Stimulated activated CD8-positive, alpha-beta memory T cell treated with anti-CD3 and anti-CD28 coated beads, Interleukin-4, amount 100 ng/mL, for 4 hours (primary cell): ENCODE measurements at places on chromosomes 5 and 9.

GRCh38 chr9:121966706-121967105 lies 126.4 kb downstream of the TTLL11 start:
- no peak for DNase-seq

- DNase-seq: no peak
Observed at GRCh38 chr5:137622850-137623249, 113.0 kb downstream of the KLHL3 start.

DNA sequence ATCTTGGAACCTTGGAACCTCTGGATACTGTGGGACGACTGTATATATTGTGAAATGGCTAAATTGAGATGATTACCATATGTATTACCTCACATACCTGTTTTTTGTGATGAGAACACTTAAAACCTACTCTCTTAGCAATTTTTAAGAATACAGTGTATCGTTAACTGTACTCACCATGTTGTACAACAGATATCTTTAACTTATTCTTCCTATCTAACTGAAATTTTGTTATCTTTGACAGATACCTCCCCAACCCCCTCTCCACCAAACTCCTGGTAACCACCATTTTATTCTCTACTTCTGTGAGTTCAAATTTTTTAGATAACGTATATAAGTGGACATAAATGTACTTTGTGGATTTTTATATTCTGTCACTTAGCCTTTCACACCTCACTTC lies 126.5 kb downstream of the ZCCHC7 start:
- DNase-seq: no peak

GRCh38 chr9:5840788-5841187 lies 7.9 kb upstream of the ERMP1 start:
- no peak for DNase-seq

DNA sequence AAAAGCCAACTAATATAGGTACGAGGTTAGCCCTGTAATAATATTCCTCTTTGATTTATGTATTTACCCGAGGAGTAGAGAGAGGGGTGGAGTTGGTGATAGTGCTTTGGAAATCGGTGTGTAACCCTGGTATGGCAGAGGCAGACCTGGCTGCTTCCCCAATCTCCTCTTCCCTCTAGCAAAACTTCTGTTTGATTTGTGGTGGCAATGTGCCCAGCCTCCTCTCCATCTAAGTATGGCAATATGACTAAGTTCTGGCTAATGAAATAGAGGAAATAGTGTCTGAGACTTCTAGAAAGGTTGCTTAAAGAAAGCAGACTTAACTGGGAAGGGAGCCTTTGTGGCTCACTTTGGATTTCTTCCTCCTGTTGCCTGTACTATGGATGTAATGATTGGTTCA lies 491.1 kb downstream of the ENC1 start:
- DNase-seq: no peak

GRCh38 chr5:141223112-141223783 lies at the start of gene PCDHB14:
PCDHB14 (plus strand) TSS chr5:141223343; CDS start chr5:141223506, 163 bp downstream.
- no peak for DNase-seq

DNA sequence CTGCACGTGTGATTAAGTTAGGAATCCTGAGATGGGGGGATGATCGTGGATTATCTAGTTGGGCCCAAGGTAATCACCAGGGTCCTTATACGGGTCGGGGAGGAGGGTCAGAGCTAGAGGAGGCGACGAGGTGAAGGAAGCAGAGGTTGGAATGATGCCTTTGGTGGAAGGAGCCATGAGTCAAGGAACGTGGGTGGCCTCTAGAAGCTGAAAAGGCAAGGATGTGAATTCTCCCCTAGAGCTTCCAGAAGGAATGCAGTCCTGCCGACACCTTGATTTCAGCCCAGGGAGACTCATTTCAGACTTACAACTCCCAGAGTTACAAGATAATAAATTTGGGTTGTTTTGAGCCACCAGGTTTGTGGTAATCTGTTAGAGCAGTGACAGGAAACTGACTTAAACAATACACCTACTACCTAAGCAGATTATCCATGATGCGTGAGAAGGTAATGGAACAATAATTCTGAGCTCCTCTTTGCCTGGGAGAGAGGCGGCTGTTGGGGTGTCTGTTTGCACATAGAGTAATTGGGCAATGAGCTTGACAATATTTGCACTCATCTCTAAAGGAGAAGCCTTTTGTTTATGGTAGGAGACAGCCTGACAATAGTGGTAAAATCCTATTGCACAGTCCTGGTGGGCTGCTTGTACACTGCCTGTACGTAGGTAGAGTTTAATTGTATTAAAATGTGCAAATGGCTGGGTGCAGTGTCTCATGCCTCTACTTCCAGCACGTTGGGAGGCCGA lies 129.3 kb upstream of the IER5L start:
- DNase-seq: no peak

DNA sequence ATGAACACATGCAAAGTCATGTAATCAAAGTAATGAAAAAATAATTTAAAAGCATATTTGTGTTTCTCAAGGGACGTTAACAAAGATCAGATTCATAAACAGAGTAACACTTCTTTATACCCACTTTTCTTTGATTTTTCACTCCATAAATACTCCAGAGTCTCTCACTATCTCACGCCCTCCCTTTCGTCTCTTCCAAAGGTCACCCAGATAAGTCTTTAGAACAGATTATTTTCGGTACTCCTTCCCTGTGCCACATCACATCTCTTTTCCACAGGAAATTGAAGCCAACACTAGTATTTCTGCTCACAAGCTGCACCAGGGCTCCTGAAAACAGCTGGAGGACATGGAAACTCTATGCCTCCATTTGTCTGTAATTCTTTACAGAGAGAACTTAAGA lies 15.4 kb upstream of the ALDOB start:
- no peak for DNase-seq

GRCh38 chr5:165334201-165334600 lies 1828.8 kb downstream of the MAT2B start:
- DNase-seq: no peak

- DNase-seq: no peak
Observed at GRCh38 chr5:122316656-122317055, 4.6 kb downstream of the SNCAIP start.

DNA sequence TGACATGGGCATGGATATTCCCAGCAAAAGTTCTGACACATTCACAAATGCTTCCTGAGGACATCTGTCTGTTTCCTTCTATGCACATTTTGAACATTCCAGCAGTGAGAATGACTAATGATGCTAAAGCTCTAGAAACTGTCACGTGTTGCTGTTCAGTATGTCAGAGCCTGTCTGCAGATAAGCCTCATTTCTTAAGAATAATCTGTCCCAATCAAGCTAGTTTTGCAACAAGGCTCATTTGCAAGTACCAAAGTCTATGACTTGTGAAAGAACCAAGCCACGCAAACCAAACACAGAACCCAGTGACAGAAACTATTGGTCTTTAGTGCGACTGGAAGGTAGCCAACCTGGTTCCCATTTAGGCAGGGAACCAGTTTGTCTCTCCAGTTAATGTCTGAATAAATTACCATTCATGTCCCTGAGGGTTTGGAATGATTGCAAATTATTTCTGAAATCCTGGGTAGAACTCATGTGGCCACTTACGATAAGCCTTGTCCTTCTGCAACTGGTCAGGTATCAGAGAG lies 178.5 kb downstream of the C9orf152 start:
- no peak for DNase-seq

- no peak for DNase-seq
Observed at GRCh38 chr5:10423022-10423421, 18.7 kb upstream of the ROPN1L start.

DNA sequence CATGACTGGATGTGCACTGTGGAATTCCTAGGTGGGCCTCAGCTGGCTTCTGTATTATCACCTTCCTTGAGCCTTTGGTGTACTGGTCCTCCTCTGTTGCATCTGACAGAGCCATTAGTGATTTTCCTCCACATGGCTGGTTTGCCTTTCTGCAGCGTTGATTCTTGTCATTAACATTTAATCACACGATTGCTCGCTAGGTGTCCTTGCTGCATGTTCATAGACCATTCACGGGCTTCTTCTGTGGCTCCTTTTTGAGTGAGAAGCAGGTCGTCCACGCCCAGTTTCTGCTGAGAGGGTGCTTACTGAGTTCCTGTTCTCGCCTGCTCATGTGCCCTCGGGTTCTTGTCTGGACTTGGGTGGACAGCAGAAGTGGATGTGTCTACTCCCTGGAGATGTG lies 29.3 kb downstream of the ADAMTS16 start:
- DNase-seq: no peak

DNA sequence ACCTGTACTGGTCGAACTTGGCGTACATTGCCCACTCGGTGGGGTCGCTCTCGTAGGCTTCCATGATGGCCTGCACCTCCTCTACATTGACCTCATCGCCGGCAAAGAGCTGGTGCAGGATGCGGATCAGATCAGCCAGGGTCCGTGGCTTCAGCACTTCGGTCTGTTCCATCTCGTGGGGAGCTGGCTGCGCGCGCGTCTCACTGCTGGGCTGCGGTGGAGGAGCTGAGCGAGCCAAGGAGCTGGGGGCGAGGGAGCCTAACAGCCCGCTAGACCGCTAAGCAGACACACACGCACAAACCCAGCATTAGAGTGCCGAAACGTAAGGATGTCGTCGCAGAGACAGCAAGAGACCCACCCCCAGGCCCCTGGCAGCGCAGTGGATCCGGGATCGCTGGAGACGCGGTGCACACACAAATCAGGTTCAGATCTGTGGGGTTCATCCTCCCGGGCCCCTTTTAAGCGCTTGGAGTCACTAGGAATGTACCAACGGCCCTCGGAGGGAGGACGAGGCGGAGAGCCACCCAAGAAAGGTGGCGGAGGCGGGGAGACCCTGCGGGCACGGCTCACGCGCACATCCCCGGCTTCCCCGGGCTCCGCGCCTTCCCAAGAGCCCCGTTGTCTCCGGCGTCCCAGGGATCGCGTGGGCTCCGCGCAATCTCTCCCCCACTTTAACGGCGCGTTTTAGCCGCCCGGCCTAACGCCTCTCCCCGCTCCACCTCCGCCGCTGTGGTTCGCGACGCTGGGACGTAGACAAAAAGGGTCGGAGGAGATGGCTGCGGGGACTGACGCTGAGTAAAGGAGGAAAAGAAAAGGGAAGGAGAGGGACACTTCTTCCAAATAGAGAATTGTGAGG lies at the start of gene CDO1:
Gene CDO1, minus strand, starts transcription at position 434 of the 856 bp plus-strand sequence. Its CDS starts 262 bp downstream, at position 172.
- DNase-seq: no peak

DNA sequence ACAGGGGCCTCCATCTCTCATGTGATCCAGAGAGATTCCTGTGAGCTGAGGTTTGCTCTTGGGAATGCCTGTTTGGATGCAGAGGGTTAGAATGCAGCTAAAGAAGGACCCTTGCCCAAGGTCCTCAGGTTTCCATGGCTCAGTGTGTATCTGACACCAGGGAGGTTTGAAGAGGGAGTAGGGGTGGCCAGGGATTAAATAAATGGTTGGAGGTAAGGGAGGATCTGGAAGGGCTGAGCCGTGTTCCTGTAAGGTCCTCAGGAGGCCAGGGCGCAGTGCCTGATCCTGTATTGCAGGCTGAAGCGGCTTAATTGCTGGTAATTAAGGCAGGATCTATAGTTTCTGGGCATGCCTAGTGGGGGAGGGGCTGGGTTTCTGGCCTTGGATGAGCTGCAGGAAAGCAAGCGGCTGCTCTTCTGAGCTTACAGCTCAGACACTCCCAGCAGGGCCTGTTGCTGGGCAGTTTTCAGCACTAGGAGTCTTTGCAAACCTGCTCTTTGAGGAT lies 41.5 kb upstream of the MAP1B start:
- DNase-seq: no peak

- DNase-seq: no peak
Observed at GRCh38 chr9:124980431-124980830, 39.5 kb upstream of the GOLGA1 start.

DNA sequence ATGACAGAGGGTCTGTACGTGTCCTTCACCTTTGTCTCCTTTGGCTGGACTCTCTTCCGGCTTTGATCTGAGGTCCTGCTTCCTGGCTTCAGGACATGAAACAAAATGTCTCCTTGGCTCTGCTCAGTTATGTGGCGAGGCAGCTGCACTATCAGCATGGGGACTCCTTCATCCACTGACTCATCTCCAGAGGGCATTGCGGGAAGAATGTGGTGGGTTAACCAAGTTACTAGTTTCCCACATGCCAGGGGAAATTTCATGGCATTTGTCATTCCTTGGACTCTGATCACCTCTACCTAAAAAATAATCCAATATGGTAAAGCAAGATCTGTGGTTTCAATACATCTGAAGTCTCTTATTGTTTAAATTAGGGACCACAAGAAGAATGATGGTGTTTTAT lies 259.7 kb downstream of the MED10 start:
- no peak for DNase-seq

DNA sequence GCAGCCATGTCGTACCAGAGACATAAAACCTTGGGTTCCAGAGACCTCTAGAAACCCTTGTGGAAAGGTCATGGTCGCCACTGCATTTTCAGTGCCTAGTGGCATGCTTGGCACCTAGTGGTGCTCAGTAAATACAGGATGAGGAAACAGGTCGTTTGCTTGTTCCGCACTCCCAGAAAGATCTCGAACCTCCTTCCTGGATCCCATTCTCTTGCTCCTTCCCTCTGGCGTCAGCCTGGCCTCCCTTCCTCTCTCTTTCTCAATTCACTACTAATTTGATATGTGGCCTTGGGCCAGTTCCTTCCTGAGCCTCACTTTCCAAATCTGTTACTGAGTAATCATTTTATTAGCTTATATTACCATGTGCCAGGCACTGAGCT lies 4.4 kb downstream of the NDST1 start:
- no peak for DNase-seq

DNA sequence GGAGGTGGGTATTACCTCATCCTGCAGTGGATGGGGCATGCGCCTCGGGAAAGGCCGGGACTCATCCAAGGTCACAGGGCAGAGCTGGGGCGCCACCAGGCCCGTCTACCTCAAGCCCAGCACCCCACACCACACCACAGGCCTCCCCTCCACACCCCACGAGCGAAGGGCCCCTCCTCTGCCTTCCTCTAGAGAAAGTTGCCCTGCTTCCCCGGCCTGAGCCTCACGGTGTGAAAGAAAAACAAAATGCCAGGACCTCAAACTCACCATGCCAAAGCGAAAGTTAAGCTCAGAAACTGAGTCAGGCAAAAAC lies 161.1 kb downstream of the COL23A1 start:
- no peak for DNase-seq

- no peak for DNase-seq
Observed at GRCh38 chr5:168772316-168772961, 193.3 kb upstream of the PANK3 start.

- no peak for DNase-seq
Observed at GRCh38 chr9:118121361-118121760, 417.2 kb downstream of the TLR4 start.

DNA sequence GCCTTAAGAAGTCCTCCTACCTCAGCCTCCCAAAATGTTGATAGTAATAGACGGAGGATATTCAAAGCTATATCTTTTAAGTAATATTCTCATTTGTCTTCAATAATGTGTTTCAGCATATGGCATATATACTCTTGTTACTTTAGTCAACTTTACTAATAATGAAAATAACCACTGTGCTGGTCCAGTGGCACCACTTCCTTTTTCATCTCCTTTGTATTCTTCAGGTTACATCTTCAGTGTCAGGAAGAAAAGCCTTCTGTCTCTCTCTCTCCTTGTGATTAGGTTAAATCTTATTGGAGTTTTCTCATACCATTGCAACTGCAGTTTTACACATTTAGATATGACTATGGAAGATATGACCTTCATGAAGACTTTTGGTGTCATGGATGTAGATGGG lies 31.3 kb downstream of the PARP8 start:
- DNase-seq: no peak

DNA sequence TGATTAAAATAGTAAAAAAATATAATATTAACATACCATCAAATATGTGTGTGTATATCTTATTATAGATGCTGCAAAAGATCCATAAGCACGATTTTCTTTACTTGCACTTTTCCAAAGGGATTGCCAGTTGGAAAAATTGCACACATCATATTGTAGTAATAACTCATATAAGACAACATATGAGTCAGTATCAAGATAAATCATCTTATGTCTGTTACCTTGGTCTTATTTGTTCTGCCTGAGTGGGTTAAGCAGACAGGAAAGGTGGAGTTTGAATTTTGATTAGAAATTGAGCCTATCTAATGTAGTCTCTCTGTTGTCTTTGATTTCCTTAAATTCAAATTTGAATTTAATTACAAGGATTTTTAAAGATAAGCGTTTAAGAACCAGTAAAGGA lies 24.6 kb downstream of the LYSMD3 start:
- no peak for DNase-seq
